Cardiac fibroblast (primary cell): ENCODE measurements at places on chromosomes 1 and 21.

DNA sequence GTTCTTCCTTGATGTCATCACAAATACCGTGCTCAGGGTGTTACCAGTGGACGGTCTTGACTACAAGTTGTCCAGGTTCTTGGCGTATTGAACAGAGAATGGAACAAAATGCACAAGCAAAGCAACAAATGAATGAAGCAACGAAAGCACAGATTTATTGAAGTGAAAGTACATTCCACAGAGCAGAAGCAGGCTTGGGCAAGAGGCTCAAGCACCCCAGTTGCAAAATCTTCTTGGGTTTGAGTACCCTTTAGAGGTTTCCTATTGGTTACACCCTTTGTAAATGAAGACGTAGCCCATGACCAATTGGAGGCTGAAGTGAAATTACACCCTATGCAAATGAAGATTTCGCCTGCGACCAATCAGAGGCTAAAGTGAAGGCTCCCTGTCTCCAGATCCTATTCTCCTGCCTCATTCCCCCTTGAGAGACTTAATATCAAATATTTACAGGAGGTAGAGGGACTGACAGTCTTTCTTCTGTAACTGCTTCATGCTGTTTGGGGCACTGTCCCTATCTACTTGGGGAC, 38.3 kb downstream of the YY1AP1 start:
- DNase-seq = no peak

DNA sequence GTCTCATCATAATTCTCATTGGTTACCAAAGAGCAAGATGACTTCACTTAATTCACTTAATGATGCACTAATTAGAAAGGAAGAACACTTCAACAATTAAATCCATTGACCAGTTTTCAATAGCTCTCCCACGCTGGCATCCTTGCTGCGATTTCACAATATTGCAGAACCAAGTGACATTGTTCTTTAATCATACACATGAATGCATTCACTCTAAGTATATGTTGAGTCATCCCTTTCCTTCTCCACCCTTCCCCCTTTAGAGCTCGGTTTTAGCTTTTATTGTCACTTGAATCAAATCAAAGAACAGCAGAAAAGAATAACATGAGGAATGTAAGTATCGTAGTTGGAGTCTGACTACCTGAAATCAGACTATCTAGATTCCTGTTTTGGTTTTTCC, 233.6 kb upstream of the FMN2 start:
- no peak for DNase-seq

GRCh38 chr1:228120857-228121489, 11.9 kb upstream of the MRPL55 start:
- DNase-seq = peak; percentile 41

- no peak for DNase-seq
Measured at GRCh38 chr1:206794294-206794908, 22.1 kb upstream of the IL10 start.

DNA sequence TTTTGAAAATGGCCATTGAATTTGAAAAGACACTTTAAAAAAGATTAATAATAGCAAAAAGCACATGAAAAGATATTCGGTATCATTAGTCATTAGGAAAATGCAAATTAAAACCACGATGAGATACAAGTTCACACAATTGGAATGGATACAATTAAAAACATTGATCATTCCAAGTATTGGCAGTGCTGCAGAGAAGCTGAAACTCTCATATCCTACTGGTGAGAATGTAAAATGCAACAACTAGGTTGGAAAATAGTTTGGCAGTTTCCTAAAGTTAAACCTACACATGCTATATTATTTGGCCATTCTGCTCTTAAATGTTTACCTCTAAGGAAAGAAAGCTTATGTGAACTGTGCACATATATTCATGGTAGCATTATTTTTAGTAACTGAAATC, 838.7 kb upstream of the PRMT6 start:
- no peak for DNase-seq

DNA sequence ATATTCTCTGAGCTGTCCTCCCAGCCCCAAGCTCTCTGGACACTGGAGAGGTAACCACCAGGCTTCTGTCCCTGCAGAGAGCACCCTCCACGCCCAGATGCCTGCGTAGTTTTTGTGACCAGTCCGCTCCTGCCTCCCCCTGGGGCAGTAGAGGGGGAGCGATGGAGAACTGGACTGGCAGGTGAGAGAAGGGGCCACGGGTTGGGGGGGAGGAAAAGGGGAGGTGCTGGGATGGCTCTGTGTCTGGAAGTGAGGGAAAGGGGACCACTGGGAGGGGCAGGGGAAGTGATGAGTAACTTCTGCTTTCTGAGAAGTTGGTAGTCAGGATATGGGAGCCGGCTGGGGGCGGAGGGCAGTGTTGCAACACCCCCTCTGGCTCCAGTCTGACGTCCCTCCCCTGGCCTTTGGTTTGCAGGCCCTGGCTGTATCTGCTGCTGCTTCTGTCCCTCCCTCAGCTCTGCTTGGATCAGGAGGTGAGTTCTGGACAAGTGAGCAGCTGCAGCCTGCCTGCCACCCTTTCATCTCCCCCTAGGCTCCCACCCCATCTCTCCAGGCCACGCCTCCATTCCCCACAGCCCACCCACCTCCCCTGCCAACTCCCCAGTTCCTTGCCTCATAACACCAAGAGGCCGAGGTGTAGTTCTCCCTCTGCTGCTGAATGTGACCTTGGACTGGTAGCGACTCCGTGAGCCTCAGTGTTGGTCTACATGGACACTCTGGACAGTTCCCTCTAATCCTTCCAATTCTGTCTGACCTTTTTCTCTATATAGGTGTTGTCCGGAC, 3.1 kb downstream of the ADAMTSL4 start:
- peak; percentile 98 for DNase-seq

DNA sequence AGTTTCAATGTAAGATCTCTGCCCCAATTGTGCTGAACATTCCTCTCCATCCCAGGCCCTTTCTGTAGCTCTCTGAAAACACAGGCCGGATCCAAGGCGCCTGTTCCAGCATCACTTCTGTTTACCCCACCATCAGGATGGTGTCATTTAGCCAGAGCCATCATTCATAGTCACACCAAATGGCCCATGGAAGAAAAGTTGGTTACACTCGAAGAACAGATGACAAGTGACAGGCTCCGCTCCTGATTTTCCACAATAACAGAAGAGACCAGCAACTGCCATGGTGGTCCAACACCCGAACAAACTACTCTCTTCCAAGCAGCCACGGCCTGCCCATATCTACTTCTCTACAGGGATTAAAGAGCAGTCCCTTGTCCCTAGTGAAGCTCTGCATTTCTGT, 59.9 kb upstream of the PROX1 start:
- DNase-seq = no peak

DNA sequence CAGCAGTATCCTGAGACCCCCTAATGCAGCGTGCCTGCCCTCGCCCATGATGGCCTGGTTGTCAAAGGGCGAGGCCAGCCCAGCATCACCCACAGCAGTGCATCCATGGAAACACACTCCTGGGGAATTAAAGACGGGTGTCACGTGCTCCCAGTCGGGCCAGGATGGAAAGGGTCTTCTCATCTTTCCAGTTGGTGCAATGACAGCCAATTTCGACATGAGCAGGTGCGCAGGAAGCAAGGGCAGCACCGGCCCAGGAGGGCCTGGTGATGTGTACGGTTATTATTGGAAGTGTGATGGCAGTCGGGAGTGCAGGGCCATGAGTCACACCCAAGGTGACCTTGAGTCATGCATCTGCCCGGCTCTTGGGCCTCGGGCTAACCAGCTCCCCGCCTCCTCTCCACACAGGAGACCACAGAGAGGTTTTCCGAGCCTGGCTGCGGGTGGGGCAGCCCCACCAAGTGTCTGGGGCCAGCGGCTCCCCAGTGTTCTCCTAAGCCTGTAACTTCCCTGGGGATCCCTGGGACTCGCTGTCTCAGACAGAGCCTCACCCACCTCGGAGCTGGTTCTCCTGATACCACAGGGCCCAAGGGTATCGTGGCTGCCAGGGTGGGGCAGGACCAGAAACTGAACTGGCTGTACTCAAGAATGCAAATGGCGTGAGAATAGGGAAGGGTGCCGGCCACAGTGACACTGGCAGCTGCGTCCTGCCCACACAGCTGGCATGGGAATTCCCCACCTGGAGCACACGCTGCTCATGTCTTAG, 119.8 kb downstream of the SIK1 start:
- peak; percentile 62 for DNase-seq

DNA sequence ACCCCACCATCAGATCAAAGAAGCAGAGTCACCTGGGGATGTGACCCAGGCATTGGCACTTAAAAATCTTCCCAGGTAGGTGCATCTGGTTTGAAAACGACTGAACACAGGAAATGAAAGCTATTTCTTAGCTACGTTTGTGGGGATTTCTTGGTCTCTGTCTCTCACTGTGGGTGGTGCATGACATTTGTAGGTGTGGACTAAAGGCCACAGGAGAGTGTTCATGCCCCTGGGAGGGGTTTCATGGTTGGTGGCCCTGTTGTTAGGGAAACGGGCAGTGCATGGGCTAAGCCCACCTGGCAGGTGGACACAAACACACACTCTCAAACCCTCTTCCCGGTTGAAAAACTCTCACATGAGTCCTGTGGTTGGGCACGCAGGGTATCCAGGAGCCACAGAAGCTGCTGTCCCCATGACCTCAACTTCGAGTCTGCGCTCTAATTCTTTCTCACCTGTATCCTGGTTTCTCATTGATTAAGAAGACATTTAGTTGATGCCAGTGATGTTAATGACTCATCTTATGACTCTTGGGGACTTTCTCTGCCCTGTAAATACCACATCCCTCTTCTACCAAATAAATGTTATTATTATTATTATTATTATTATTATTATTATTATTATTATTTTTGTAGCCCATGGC, 119.4 kb downstream of the MRPS6 start:
- no peak for DNase-seq

GRCh38 chr1:15196807-15197530, 43.4 kb downstream of the TMEM51 start:
- no peak for DNase-seq

DNA sequence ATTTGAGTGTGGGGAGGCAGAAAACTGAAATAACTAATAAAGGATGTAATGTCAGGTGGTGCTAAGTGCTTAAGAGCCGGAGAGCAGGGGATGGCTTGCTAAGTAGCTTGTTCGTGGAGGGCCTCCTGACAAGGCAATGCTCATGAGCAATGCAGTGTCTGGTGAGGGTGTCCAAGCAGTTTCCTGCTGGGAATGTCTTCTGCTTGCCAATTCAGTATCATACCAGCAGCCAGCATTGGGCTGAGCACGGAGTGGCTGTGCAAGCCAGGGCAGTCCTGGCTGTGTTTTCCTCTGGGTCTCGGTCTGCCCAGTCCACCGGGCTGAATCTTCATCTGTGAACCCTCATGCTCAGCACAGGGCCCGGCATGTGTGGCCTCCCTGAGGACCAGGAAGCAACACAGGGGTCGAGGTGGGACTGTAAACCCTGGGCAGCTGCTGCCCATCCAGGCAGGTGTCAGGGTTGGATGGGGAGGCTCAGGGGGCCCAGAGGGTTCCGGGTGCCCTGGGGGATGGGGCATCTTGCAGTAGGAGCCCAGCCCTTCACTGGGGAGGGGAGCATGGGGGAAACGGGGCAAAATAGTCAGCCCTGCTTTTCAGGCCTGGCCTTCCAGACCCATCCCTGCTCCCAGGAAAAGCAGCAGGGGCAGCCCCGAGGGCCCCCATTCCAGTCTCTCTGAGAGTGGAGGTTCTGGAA, 27.5 kb downstream of the EDN2 start:
- DNase-seq = peak; percentile 50

DNA sequence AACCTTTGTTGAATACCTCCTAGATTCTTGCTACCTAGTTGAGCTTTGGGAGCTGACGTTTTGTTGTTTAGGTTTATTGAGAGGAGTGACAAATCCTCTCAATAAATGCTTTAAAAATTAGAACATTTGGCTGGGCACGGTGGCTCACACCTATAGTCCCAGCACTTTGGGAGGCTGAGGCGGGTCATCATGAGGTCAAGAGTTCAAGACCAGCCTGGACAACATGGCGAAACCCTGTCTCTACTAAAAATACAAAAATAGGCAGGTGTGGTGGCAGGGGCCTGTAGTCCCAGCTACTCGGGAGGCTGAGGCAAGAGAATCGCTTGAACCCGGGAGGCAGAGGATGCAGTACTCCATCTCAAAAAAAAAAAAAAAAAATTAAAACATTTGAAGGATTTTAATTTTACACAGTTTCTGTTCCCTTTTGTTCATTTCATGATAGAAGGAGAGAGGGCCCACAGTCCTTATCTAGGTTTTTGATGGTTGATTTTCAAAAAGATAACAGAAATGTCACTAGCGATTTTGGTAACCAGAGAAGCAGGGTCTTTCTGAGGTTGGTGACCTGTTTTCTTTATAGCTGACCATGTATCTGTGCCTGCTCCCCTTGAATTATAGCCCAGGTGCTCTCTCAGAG, 44.2 kb upstream of the PIGV start:
- no peak for DNase-seq

DNA sequence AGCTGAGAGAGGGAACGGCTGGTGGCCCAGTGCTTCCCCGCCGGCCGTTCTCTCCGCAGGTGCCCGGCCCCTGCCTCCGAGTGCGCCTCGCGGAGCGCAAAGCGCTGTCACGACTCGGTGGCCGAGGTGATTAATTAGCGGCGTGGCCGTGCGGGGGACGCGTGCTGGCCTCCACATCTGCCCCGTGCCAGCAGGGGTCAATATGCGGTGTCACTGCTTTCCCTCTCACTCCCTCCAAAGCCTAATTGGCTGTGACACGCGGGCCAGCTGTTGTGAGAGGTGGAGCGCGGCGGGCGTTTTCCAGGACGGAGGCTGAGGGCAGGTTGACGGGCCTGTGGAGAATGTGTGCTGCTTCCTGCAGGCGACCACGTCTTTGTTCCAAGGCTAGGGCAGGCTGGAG, 239.0 kb downstream of the LMX1A start:
- DNase-seq = no peak

- no peak for DNase-seq
Measured at GRCh38 chr1:77227381-77227780, 8.2 kb upstream of the PIGK start.

GRCh38 chr1:221987860-221988520, 246.1 kb upstream of the DUSP10 start:
- DNase-seq = peak; percentile 62

DNA sequence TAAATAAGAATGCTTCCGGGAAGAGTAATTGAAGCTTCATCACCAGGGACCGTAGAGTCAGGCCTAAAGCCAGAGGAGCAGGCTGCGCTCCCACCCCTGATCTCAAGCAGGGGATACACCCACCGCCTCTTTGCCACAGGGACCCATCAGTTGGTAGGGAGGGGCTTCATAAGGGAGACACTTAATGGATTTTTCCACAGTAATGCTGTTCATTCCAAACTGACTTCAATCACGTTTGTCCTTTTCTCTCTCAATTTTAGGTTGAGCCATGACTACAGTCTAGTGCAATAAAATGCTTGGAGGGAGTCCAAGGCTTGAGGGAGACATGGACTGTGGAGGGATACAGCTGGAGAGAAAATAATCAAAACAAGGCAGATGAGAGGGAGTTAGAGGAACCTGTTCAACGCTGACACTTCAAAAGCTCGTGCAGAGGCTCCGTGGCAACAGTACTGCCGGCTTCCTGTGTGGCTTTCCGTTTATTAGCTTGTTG, 111.5 kb downstream of the SEC16B start:
- DNase-seq = peak; percentile 15

GRCh38 chr1:118081387-118081786, 103.6 kb downstream of the SPAG17 start:
- DNase-seq = no peak

- DNase-seq = peak; percentile 28
Measured at GRCh38 chr21:25507522-25507921, 99.8 kb downstream of the MRPL39 start.

- no peak for DNase-seq
Measured at GRCh38 chr1:24048205-24048869, 63.6 kb downstream of the MYOM3 start.

GRCh38 chr1:63643517-63643916, 50.3 kb downstream of the PGM1 start:
- no peak for DNase-seq

GRCh38 chr1:20587661-20588053, 1.2 kb upstream of the CDA start:
- DNase-seq = no peak
